ENCODE measurements at places on chromosomes 1 and 21.

GRCh38 chr1:154751690-154752089 is 118.4 kb downstream of the KCNN3 start:
- no peak for DNase-seq

DNA sequence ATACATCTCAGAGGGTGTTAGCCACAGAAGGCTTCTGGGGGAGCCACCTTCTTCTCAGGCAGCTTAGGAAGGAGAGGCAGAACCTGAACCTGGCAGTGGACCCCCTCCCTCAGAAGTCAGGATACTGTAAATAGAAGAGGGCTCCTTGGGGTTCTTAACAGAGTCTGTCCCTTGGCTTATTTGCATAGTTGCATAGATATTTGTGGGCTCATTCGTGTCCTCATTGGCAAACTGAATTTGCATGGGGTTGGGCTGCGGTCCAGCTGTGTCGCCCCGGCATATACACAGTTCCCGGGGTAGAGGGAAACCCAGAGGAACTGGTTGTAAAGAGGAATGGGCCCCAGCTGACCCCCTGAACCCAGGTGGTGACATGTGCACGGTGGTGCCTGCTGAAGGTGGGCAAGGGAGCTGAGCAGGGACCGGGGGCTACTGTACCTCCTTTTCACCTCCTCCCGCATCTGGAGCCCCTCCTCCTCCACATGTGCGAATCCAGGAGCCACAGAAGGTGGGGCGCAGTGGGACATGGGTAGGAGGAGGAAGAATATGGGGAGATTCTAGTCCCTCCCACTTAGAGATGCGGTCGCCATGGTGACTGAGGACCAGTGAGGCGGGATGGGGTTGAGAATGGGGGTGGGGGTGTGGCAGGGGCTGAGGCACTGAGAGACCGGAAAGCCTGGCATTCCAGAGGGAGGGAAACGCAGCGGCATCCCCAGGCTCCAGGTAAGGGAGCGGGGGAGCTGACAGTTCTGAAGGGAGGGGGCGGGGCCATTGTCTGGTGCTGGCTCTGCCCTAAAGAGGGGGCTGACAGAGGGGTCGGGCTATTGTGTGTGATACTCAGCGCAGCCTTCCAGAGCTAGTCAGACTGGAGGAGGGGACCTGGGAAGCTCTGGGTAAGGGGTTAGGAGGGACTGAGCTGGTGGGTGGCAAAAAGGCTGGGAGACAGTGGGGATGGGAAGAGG is 3.7 kb upstream of the SEMA4A start:
- no peak for DNase-seq

- no peak for DNase-seq
Measured at GRCh38 chr1:168007691-168008090, 70.8 kb upstream of the MPC2 start.

GRCh38 chr1:41362749-41363590 is 1.7 kb downstream of the FOXO6 start:
- DNase-seq: no peak

- no peak for DNase-seq
Measured at GRCh38 chr1:202616355-202616915, 93.8 kb downstream of the SYT2 start.

- DNase-seq: no peak
Measured at GRCh38 chr1:156523801-156524480, 23.4 kb upstream of the MEF2D start.

GRCh38 chr1:155052439-155053395 is 1.6 kb downstream of the ADAM15 start:
- DNase-seq: peak; percentile 51

DNA sequence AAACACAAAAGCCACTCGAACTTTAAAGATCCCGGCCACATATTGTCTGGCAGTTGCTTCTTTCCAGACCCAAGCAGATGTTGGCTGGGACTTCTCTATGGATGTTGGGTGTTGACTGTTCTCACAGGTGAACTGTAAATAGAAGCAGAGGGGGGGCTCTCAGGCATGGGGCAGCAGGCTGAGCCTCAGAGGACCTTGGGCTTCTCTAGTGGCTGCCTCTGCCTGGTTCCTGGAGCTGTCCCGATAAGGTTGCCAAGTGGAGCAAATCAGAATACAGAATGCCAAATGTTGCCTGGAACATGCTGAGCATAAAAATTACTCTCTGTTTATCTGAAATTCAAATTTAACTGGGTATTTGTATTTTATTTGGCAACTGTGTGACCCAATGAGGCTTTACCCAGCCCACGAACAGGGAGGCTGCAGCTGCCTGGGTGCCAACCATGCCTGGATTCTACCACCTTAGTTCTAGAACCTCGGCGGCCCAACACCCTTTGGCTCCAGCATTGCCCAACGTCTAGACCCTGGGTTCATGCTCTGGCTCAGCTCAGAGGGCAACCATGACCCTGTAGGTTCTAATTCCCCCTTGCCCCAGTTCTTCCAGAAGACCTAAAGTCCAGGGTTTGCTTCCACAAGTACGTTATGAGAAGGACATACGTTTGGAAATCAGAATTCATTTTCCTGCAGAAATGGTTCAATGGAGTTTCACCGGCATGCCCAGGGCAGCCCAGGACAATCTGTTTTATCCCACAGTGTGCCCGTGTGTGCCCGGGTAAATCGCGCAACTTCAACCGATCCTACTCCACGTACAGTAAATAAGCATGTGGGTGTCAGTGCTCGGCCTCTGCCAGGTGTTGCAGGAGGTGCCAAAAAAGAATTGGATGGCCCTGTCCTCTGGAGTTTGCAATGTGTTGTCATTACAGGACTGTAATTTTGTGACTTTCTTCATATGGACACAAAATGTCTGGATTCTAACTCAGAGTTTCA is 5.4 kb upstream of the SLC45A1 start:
- DNase-seq: no peak

DNA sequence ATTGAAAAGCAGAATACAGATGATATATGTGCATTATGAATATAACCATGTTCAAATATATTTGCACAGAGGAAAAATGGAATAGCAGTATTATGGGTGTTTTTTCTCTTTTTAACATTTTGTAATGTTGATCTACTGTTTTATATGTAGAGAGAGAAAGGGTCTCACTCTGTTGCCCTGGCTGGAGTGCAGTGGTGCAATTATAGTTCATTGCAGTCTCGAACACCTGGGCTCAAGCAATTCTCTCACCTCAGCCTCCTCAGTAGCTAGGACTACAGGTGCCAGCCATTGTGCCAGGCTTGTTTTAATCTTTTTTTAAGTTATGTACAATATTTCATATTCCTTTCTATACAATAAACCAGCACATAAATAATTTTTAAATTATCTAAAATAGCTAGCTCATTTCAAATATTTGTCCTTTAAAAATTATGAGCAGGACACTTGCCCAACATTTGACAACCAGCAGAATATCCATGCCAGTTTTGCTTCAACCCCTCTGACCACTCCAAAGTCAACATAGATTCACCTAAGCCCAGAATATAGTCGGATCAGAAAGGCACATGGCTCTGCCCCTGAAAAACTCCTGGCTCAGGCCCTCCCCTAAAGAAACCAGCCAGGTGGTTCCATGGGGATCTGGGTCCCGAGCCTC is 29.8 kb downstream of the ZNF281 start:
- DNase-seq: no peak

DNA sequence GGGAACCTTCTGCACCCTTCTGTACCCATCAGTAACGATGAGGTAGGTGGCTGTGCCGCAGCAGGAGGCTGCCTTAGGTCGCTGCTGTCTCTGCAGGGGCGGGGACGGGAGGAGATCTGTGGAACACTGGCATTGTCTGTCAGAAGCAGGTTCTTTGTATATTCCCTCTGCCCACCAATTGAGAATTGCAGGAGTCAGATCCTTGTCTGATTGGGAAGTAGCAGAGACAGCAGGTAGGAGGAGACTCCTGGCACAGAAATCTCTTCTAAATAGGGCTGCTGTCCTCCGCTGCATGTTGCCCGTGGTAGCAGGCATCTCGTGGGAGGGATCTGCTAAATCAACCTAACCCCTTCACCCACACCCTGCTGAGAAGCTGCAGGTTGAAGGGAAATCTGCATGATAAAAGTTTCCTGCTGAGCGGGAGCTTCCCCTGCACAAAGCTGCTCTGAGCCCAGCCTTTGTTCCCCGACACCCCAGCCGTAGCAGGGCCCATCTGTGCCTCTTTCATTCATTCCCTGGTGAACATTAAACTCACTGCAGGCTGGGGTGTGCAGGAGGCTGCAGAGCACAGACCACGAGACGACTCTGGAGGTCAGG is 15.9 kb downstream of the SARS1 start:
- DNase-seq: no peak

DNA sequence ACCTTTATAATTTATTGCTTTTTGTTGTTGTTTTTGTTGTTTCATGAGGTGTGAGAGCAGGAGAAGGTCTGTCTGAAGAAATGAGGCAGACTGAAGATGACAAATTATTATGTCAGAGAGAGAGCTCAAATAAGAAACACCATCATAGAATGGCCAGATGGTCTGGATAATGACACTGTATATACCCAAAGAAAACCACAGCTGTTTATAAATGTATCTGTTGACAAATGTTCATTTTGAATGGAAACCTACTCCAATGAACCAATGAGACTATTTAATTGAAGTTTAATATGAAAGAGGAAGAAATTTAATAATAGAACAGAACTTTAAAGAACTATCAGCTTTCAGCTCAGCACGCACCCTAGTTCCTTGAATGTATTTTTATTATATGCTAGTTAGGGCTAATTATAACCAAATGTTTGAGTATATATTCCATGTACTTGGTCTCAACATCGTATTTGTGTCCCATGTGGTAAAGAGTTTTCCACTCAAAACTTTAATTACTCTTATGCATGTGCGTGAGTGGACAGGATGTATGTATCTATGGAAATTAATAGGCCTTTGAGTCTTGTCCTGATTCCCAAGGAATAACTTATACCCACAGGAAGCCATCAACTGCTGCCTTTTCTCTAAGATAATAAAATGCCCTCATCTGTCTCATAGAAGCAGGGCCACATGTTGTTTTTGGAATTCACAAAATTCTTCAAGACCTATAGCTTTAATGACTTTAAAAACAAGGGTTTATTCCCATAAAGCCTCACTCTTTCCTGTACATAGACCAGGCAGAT is 202.7 kb downstream of the KCNK2 start:
- DNase-seq: no peak

- DNase-seq: no peak
Measured at GRCh38 chr1:193392686-193393085, 206.3 kb upstream of the B3GALT2 start.

GRCh38 chr1:37946703-37947360 is at the start of gene INPP5B:
TSS of gene INPP5B (minus strand) at chr1:37947053. CDS start at chr1:37946308, 745 bp downstream.
- DNase-seq: peak; percentile 86

DNA sequence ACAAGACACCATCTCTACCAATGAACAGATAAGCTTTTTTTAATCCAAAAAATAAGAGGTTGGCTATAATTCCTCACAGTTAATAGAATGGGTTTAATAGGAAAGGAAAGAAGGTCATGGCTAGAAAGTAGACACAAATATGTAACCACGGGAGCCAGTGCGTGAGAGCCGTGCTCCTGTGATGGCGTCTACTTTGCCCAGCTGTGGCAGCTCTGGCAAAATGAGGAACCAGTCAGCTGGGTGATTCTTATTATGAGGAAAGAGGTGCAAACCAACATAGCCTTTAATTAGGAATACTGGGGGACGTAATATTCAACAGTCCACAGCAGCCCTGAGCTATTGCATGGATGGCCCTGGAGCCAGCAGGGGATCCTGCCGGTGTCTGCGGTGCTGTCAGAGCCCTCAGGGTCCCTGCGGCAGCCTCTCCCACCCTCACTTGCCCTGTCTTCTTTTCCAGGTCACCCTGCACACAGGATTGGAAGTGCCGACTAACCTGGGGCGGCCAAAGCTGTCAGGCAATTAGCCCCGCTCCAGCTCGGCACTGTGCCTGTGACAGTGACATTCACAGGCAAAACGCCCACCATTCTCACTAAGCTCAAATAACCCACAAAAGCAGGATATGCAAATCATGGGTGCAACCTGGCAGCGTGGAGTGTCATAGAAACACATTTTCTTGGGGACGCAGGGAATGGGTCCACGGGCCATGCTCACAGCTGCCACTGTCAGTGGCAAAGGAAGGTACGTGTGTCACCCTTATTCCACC is 25.9 kb upstream of the GNPAT start:
- peak; percentile 5 for DNase-seq

DNA sequence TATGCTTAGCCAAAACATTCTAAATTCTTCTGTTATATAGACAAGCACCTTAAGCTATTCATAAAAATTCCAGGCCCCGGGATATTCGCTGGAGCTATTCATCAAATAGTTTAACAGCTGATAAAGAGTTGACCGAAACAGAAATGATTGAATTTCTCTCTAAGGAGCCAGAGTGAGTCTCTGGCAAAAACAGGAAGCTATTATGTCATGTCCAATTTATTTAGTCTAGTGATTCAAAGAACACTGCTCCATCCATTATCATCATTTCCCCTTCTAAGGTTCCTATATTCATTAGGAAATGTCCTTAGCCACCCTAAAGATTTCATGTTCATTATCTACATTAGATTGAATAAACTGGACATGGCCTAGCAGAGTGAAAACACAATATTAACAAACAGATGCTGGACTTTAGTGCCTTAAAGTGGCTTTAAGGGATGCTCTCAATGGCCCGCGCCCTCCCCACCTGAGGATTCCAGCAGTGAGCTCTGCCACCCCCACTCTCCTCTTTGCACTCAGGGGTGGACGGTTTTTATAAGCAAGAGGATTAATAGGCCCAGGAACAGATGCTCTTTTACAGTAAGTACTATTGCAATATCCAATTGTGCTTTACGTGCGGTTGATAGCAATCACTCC is 122.1 kb upstream of the RGS1 start:
- DNase-seq: no peak

GRCh38 chr1:168396940-168397684 is 116.4 kb downstream of the TBX19 start:
- DNase-seq: no peak

DNA sequence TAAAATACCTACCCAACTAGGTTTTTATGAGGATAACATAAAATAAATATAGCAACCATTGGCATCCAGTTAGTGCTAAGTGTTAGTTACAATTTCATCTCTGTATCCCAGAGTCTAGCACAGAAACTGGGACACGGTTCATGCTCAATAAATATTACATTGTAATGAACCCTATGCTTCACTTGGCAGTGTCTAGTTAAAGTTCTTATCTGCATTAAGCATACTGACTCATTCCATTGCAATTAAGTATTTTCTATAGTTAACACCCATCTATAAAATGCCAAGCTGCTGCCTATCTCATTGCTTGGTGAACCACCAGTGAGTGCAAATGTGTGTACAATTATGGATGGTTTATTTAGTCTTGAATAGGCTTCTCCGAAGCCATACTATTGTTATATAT is 15.2 kb downstream of the CHML start:
- DNase-seq: no peak

DNA sequence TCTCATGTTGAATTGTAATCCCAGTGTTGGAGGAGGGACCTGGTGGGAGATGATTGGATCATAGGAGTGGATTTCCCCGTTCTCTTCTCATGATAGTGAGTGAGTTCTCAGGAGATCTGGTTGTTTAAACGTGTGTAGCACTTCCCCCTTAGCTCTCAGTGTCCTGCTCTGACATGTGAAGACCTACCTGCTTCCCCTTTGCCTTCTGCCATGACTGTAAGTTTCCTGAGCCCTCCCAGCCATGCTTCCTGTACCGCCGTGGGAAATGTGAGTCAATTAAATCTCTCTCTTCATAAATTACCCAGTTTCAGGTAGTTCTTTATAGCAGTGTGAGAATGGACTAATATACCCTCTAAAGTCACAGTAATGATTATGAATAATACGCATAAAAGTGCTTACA is 248.4 kb upstream of the LRRC7 start:
- DNase-seq: no peak
